ENCODE measurements at places on chromosomes 5 and 9. TPM values are rescaled to one million over a fixed set of nuclear protein-coding genes. Genes with fewer than 3 reads are reported as not detected.

DNA sequence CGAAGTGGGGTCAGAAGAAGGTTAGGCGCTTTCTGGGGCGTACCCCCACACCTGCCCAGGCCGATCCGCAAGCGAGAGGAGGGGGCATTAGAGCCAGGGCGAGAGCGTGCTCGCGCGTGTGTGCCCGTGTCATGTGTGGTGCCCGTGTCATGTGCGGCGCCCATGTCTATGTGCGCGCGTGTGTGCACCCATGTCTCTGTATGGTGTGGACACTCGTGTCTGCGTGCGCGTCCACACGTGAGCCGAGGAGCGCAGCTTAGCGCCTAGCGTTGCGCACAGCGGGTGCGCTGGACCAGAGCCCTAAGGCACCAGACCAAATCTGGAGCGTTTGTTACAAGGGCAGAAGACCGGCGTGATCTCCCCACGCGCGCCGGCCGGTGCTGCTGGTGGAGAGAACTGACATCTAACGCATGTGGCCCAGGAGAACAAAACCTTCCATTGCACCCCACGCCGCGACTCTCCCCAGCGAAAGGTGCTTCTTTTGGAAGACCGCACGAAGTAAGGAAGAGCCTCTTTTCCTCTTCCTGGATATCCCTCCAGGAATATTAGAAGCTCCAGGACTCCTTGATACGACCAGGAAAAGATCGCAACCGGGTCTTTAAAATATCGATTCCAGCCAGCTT lies 644 bp downstream of the NIM1K start:
- peak; percentile 53 for DNase-seq

DNA sequence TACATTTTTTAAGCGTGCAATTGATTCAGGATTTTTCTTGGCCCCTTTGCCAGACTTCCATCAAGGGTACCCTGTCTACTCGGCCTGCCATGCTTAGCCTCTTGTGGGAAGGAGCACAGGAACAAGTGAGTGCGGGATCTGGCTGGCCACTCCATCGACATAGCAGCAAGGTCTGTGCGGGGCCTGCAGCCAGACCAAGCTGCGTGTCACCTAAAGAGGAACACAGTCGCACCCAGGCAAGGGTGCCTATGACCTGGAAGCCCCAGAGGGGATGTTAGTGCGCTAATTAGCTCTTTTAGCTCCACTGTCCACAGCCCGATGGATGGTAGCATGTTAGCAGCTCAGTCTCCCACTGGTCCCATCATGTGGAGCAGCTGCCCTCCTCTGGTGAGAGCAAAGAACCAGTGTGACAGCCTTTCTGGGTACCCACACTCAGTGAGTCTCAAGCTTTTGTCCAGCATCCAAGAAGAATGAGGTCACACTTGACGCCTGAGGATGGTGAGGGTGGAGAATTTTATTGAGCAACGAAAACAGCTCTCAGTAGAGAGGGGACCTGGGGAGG lies 38.7 kb downstream of the FTMT start:
- peak; percentile 19 for DNase-seq

The INSL4 gene
- not detected for total RNA-seq

The SLC46A2 gene
- not detected for total RNA-seq

The PTPRD gene
- 7.8 TPM for total RNA-seq

DNA sequence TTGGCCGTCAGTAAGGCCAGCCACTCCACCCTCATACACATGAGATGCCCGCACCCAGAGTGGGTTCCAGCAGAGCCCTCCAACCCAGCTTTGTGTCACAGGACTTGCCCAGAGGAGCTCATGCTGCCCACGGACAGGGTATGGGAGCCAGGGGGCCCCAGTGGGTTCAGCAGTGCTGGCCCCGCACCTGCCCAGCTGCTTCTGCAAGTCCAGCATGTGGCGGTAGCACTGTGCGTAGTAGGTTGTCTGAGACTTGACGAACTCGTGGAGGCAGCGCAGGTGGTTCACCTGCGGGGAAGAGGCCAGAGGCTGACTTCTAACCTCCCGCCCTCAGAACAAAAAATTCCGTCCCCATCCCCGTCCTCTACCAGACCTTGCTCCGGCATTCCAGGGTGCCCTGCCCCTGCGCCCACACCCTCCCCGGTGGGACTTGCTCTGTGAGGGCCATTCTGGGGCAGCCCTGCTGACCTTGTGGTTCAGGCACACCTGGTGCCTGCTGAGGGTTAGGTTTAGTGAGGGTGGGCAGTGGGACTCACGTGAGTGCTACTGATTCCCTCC lies 18.5 kb downstream of the SH3GLB2 start:
- peak; percentile 24 for DNase-seq

The PCDHA1 gene
- not detected for total RNA-seq

DNA sequence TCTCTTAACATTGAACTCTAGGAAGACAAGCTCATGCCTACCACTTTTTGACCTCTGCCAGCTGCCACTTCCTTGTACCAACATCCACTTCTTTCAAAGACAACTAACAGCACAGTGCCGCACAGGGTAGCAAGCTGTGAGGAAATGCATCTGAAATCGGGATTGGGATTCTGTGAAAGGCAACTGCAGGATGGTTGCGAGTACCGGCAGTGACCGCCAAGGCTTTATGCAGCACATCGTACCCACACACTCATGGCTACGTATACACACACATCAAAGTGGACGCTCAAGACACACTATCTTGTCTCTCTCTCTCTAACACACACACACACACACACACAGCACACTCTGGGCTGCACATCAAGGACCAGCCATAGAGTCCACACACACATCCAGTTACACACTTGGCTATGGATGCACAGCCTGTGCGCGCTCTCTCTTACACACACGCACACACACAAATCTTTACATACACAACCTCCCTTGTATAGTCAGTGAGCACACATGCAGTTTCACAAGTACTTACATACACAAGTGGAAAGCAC lies 964 bp downstream of the HTR4 start:
- DNase-seq: no peak

The PCDHB7 gene
- total RNA-seq: 0.62 TPM

DNA sequence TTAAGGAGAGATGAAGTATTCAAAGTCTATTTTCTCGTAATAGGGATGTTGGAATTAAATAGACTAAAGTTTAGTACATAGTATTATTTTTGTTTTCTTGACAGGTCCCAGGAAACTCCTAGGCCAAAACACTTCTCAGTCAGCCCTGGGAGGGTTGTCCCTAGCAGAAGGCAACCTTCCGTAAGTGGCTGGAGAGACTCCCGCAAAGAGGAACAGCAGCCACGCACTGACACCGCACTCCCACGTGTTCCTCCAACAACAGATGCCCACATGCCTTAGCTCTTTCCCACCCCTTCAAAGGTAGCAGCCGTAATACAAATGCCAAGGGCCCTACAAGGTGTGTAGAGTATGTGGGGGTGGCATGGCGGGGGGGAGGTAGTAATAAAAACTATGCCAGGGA lies 28.4 kb downstream of the PCDHGC5 start:
- DNase-seq: no peak

DNA sequence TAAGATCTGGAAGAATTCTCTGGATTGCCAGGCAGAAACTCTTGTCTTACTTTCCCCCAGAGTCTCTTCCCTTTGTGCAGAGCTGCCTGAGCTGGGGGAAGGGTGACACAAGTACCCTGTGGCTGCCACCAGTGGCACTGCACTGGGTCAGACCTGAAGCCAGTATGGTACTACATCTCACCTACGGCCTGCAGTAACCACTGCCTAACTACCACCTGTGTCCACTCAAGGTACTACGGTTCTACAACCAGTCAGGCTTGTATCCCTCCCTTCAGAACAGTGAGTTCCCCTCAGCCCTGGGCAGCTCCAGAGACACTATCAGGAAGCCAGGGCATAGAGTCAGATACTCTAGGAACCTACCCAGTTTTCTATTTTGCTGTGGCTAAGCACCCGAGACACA lies 212.0 kb upstream of the POU5F2 start:
- DNase-seq: no peak

DNA sequence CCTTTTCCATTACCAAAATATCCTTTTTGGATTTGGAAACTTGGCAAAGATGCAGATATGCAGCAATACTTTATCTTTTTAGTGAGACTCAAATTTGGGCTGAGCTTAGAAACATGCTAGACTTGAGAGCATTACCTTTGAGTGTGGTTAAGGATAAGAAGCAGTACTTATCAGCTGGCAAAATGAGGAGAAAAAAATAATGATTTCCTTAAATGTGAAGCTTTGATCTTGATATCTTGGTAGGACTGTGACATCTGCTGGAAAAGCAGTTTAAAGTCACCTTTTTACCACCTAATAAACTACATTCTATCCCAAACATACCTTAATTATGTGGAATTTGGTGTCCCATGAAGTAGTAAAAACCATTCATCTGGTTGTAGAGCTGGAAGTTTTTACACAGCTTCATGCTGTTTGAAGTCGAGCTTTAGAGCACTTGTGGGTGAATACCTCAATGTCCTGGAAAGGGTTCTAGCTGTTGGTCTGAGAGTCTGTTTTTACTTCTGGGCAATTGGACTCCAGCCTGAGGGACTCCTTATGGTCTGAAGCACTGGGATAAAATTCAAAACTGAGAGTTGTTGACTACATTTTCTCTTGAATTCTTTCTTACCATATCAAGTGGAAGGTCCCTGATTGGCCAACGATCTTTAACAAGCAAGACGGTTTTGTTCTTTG lies 53.4 kb downstream of the LRRC70 start:
- no peak for DNase-seq

- DNase-seq: no peak
Measured at GRCh38 chr9:100933656-100934055, 94.9 kb upstream of the PLPPR1 start.

- DNase-seq: no peak
Measured at GRCh38 chr5:126732716-126733115, 44.2 kb upstream of the LMNB1 start.

GRCh38 chr5:149371296-149371962 lies 7.7 kb downstream of the IL17B start:
- DNase-seq: peak; percentile 68

- no peak for DNase-seq
Measured at GRCh38 chr5:82785882-82786509, 291.2 kb downstream of the TMEM167A start.

The FBXL7 gene
- 16.2 TPM for total RNA-seq

- DNase-seq: no peak
Measured at GRCh38 chr5:65821966-65822365, 100.0 kb downstream of the NLN start.

DNA sequence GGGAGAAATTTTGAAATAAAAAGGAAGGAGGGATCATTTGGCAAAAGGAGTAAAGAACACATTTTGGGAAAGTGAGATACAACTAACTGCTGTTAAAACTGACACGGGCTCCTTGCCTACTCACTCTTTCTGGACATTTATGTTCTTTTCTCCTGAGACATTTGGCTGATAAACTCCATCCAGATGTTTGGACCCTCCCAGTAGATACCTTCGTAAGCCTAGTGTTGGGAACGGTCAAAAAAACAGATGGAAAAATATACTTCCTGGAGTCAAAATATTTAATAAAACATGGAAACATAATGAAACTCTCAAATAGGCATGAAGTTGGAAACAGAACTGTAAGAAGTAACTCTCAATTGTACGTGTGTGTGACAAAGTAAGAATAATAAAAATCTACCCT lies 360.1 kb upstream of the RIOK2 start:
- DNase-seq: no peak

The OTP gene
- not detected for total RNA-seq

DNA sequence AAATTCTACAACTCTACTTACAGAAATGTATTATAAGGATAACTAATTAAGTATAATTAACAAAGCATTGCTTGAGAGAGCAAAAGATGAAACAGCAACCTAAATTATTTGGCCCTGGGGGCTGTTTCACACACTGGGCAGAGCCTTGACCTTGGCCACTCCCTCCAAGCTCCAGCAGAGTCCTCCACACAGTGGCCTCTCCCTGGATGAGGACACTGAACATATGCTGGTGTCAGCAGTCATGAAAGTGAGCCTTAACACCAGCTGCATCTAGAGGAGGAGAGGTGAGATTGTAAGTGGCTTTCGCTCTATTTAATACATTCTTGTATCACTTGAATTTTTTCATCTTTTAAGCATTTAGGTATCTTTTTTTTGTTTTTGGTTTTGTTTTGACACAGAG lies 23.3 kb upstream of the ZDHHC12 start:
- no peak for DNase-seq

The DHX29 gene
- 18.6 TPM for total RNA-seq

- no peak for DNase-seq
Measured at GRCh38 chr9:92342825-92343488, 17.2 kb downstream of the CENPP start.

The NINJ1 gene
- 49.2 TPM for total RNA-seq

All from Right ventricle myocardium superior (tissue), 1 donor.